Panc1 (cell line): ENCODE measurements at places on chromosomes 2 and 18.

GRCh38 chr18:44819944-44820510 lies 139.3 kb downstream of the SETBP1 start:
- no peak for DNase-seq

GRCh38 chr2:8644605-8645175 lies 37.2 kb upstream of the ID2 start:
- DNase-seq = no peak

DNA sequence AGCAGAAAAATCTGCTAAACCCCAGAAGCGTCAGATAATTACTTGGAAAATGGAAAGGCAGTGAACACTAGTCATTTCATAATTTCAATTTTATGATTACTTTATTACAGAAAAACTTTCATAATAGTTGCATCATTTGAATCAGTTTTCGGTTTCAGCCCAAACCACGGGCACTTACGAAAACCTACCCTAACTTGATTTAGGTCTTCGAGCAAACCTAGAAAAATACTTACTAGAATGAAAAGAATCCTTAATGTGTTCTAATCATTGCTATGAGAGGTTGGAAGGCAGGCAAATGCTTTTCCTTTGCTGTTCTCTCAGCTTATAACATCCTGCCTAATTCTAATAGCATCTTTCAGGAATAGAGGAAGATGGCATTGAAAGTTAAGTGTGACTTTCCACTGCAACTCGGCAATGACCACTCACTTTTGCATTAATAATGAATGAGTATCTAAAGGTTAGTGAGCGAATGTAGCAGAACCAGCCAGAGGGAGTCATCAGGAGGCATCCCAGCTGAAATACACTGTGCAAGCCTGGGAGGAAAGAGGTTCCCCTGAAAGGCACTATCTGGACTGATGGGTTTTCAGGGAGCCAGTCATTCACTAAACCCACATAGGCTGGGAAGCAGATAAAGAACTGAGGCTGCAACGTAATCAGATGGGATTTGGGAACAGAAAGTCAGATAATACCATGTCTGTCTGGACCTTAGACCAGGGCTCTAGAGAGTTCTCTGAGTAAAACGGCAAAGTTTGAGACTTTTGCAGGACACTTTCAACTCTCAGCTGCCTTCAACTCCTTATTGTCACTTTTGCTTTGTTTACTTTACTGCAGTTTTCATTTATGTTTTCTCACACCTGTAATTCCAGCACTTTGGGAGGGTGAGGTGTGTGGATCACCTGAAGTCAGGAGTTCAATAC lies 520.8 kb downstream of the RNF144A start:
- no peak for DNase-seq

DNA sequence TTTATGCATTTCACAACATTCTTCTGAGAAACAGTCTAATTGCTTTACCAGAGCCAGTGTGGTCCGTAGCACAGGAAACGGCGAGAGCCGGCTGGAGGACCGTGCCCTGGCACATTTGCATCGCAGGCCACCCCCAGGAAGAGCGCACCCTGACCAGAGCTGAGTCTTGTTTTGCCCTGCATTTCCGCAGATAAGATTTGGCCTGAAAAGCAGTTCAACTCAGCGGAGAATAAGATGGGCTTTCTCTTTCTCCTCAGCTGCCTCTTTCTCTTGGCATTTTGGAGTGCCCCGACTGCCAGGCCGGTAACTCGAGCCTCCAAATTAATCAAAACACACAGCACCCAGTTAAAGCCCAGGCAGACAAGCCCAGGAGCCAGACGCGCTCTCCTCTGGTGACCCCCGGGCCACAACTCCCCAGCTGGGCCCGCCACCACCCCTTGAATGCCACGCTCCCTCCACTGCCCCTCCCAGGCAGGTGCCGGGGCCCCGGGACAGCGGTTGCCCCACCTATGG lies 464 bp downstream of the COL4A4 start:
- no peak for DNase-seq

- no peak for DNase-seq
Measured at GRCh38 chr2:200446612-200447011, 63.3 kb downstream of the KCTD18 start.

DNA sequence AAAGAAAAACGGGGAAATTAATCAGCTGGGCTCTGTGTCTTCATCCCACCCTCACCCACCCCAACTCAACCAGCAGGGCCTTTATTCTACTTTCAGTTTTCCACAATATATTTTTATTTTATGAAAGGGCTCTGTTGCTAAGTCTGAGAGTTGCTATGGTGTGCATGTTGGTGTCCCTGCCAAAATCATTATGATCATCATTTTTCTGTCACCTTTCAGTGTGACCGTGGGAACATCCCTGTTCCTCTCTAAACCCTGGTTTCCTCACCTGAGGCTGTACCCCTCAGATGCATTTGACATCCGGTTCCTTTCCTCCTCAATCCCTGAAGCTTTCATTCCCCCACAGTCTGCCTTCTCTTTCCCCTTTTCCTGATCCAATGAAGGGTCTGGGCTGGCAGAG lies 180.5 kb downstream of the ZFP36L2 start:
- no peak for DNase-seq

- DNase-seq = no peak
Measured at GRCh38 chr2:101790416-101790815, 92.9 kb downstream of the MAP4K4 start.

- DNase-seq = no peak
Measured at GRCh38 chr2:24490181-24490689, 819 bp upstream of the NCOA1 start.

DNA sequence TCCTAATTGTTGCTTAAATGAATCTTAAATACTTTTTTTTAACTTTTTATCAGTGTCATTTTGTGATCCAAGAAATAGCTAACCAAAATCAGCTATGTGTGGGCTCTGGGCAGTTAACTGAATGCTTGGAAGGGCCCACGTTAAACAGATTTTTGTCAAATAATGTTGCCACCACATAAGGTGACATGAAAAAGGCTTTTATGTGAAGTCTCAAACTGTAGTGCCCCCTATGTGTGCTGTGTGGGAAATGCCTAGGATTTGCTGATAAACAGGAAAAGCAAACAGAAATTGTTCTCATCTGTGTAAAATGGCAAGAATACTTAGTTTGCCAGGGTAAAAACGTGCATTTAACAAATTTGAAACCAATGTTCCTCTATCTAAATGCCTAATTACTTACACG lies 242.2 kb downstream of the ZNF516 start:
- DNase-seq = no peak

DNA sequence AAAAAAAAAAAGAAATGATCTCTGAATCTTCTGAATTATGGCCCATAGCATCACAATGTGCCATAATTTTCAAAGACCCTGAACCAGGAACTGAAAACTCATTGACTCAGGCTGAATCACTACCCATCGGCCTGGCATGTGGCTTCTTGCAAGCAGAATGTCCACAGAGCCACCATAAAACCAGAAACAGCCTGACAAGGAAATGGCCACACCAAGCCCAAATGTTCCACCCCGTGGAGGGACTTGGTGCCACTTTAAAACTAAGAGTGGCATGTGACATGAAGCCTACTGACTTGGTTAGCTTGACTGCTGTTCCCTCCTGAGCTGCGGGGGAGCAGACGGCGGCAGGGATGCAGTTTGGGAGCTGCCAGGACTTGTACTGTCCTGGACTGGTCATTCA lies 71.2 kb upstream of the RBM44 start:
- no peak for DNase-seq

DNA sequence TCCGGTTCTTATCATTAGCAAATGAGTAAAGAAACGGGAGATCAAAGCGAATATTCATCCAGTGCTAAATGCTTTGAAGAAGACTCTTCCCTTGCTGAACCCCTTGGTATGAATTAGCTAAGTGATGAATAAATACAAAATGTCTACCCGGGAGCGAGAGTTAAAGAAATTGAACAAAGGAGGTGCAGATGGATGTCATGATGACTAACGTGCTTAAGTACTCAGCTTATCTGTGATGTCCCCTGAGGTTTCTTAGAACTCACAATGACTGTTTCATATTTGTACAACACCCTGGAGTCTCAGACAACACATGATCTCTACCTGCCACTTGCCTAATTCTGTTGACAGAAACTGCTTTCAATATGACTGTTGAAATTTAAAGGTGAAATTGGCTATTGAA lies 148.5 kb downstream of the TMEM200C start:
- DNase-seq = no peak

- no peak for DNase-seq
Measured at GRCh38 chr2:133849341-133849740, 281.1 kb upstream of the NCKAP5 start.

- DNase-seq = no peak
Measured at GRCh38 chr2:199929262-199929661, 18.2 kb downstream of the C2orf69 start.

GRCh38 chr18:23226930-23227725 lies 91.8 kb downstream of the CABLES1 start:
- DNase-seq = no peak

DNA sequence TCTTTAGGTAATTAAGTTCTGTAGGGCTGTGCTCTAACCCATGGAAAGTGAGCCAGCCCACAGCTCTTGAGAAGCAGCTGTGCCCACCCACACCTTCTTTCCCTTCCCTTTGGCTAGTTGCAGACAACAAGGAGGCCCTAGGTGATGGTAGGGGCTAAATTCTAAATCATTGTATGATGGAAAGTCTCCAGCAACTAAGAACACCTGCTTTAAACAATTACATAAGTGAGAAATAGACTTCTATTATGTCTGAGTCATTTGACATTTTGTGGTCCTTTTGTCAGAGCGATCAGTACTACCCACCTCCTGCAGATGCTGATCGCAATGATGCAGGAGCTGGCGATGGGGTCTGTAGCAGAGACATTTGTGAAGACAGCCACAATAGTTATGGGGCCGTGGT lies 79.6 kb downstream of the TEX51 start:
- no peak for DNase-seq

DNA sequence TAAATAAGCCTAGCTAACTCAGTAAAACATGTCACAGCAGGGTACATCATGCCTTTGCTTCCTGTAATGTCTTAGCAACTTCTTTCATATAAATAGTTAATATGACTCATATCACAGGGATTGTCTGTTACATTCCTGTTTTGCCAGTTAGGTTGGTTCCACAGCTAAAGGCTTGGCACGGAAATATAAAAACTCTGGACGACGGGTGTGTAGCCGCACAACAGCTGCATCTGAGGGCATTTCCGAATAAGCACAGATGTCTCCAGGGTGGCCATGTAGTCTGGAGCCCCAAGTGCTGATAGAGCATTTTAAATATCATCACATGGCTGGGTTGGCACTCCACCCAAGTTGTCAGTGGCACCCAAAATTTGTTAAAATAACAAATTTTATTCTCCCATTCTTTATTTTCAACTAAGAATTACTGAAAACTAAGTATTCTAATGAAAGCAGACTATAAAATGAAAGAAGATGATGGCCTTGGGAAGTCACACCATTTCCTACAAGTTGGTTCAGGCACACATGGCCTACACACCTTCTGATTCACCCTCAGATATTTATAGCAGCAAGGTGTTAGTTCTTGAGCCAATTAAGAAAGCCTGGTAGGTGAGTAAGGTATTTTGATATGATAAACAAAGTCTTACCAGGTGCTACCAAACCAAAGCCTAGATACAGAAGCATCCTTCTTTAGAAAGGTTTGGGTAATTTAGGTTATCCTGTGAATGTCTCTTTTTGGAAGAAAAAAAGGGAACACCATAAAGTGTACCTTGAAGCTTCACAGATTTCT lies 61.8 kb upstream of the STK17B start:
- no peak for DNase-seq

DNA sequence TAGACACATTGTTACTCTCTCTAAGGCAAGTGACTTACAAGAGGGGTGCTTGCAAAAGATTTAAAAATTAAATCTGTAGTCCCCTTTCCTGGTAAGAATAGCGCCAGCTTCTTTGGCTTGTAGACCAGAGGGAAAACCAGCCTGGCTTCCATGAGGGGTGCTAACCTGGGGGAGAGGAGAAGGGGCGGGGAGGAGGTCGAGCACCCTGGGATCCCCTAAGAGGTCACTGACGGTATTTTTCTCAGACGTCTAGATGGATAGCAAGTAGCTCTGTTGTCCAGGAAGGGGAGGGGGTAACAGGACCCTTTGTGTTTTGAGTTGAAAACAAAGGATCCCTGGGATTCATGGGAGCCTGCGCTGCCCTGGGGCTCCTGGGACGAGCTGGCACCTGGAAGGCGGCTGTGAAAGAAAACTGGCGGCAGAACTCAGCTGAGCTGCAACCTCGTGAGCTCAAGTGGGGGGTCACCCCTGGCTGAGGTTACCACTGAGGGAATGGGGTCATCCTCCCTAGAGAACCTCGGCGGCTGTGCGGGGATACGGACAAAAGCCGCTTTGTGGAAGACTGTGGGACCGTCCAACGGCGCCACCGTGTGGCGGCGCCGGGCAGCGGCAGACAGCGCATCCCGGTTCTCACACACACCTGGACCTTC lies 37.8 kb upstream of the MRPL19 start:
- DNase-seq = peak; percentile 33

DNA sequence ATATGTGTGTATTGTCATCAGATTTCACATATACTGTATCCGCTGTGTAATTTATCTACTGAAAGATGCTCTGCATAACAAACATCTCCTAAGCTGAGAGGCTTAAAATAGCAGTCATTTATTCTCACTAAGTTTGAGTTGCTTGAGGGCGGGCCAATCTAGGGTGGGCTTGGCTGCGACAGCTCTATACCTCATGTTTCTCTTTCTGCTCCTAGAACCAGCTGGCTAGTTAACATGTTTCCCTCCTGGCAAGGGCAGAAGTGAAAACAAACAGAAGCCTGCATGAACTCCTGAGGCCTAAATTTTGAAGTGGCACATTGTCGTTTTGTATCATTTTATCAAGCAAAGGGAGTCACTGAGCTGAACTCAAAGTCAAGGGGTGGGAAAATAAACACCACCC lies 585.0 kb upstream of the VRK2 start:
- DNase-seq = no peak

GRCh38 chr2:164052006-164052405 lies 316.2 kb upstream of the FIGN start:
- no peak for DNase-seq

DNA sequence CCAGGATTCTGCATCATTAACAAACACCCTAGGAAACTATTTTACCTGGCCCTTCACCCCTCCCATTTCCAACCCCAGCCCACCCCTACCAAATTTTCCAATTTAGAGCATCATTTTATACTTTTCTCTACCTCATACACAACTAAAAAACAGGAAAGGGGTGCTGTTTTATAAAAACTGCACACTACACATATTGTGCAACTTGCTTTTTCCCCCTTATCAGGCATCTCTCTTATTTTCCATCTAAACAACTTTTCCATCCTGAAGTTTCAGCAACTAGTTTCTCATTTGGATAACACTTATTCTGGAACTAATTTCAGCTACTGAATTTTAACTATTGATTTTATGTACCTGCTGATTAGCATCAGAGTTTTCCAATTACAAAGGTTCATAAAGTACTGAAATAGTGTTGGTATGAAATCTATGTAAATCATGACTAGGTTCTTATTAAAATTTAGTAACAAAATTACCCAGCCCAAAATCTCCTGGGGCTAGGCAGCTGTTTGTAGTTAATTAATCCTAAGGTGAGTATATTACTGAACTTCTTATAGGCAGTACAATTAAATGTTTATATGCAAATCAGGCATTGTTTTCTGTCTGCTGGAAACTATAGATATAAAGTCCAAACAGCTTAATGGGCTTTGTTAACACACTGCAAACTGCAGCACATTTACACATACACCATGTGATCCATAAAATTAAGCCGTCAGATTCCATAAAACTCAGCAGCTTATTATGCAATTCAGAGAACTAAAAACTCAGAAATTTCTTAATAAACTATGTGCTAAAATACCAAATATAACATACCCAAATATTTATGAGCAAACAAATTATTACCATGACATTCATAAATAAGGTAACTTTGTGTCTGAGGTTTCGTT lies 7.9 kb downstream of the SF3B1 start:
- no peak for DNase-seq
